HCT116 (cell line): ENCODE measurements at places on chromosomes 4 and X. TPM values are rescaled to one million over a fixed set of nuclear protein-coding genes. Genes with fewer than 3 reads are reported as not detected.

The LONRF3 gene
- 3.1 TPM for total RNA-seq

DNA sequence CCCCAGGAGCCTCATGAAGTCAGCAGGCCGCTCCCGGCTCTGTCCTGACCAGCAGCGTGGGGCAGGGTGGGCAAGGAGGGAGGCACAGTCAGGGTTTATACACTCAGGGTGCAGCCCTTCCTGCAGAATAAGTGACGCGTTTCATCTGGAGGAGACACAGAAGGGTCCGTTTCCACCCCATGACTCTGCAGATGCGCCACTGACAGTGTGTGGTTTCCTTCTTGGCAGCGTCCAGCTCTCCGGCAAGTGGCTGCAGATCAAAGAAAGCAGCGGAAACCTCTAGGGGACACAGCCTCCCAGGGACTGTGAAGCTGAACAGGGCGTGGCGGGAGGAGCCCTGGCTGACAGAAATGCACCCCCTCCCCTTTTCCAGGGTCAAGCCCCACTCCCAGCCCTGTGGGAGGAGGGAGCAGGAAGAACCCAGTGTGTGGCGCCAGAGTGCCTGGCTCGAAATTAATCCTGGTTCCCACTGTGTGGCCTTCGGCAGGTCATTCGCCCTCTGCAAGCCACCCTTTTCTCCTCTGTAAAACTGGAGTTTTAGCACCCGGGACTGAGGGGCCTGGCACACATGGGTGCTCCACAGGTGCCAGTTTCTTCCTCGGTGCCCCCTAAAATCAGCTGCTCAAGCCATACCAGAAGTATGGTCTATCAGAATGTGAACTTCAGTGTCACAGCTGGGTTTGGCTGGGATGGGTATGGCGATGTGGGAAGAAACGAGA lies 17.3 kb upstream of the TBC1D14 start:
- H3K27me3 ChIP-seq = no peaks in the 10 kb centered on the region
- H3K4me1 ChIP-seq = no peaks in the 10 kb centered on the region
- H3K4me3 ChIP-seq = no peak overlapping the region
- H3K27ac ChIP-seq = no peak overlapping the region

GRCh38 chr4:145935253-145936141 lies 3.1 kb downstream of the ZNF827 start:
- peak overlapping the region; percentile 75 for H3K4me3 ChIP-seq
- no peak for DNase-seq
- peak overlapping the region; percentile 92 for H3K27ac ChIP-seq
- no peaks in the 10 kb centered on the region for H3K36me3 ChIP-seq

The MAGEA9B gene
- total RNA-seq = 0.47 TPM

DNA sequence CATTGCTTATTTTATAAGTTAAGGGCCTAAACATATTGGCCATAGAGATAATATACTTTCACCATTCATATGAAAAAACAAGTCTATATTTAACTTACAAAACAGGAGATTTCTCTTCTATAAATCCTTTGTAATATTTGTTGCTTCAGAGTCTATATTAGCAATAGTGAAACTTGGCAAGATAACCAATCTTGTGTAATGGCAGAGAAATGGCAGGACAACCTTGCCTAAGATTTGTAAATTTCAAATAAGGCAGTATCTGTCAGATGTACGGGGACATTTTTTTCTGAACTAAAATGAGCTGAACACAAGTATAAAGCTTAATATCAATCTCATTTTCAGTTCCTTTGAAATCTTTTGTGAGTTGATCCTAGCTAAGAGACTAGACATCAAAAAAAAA lies 17.8 kb upstream of the CPEB2 start:
- no peaks in the 10 kb centered on the region for H3K27me3 ChIP-seq
- H3K4me3 ChIP-seq = no peak overlapping the region
- no peak overlapping the region for H3K27ac ChIP-seq
- no peaks in the 10 kb centered on the region for H3K36me3 ChIP-seq

GRCh38 chr4:41797260-41797659 lies 48.7 kb upstream of the PHOX2B start:
- H3K27me3 ChIP-seq = peaks cover 66% of the 10 kb centered on the region
- H3K4me1 ChIP-seq = no peaks in the 10 kb centered on the region
- no peak overlapping the region for H3K4me3 ChIP-seq
- no peak overlapping the region for H3K27ac ChIP-seq
- H3K36me3 ChIP-seq = no peaks in the 10 kb centered on the region
- DNase-seq = no peak

DNA sequence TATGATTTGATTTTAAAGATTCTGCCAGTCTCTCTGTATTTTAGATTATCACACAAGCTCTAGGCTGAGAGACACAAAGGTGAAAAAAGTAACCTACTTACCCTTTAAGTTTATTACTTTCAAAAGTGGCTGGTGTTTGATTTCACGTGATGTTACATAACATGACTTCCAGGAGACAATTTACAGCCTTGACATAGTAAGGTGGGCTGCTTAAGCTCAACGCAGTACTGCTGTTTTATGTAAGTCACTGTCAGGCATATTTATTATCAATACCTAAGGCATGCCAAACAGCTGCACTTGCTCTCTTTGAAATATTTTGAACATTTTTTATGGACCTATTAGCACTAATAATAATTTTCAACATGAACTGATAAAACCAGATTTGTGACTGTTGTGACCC lies 451.5 kb upstream of the FAM241A start:
- no peaks in the 10 kb centered on the region for H3K36me3 ChIP-seq
- no peak for DNase-seq
- no peaks in the 10 kb centered on the region for H3K4me1 ChIP-seq
- no peaks in the 10 kb centered on the region for H3K27me3 ChIP-seq

The RHOH gene
- total RNA-seq = 0.74 TPM

GRCh38 chrX:103552236-103552635 lies 32.9 kb upstream of the RAB40A start:
- no peak for DNase-seq
- H3K4me1 ChIP-seq = no peaks in the 10 kb centered on the region
- H3K4me3 ChIP-seq = no peak overlapping the region
- no peaks in the 10 kb centered on the region for H3K36me3 ChIP-seq
- no peaks in the 10 kb centered on the region for H3K27me3 ChIP-seq

DNA sequence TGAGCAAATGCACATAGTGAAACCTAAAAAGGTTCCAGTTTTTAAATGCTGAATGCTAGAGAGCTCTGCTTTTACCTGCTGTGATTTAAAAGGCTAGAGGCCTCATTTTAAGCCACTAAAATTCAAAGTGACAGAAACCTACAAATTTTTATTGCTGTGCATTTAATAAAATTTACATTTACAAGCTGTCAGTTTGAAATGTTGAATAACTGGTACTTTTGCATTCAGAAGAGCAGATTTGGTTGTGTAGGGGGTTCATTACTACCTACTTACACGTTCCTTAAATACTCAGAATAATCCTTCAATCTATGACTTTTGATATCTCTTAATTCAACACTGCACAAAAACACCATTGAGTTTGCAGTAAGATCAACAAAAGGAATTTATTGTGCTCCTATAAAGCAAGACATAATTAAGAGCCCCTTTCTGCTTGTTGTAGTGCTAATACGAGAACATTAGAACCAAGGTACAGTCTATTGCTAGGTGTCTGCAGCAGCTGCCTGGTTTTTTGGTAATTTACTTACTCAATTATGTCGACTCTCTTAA lies 27.9 kb downstream of the NKX3-2 start:
- no peaks in the 10 kb centered on the region for H3K27me3 ChIP-seq
- H3K4me3 ChIP-seq = no peak overlapping the region
- no peaks in the 10 kb centered on the region for H3K4me1 ChIP-seq
- DNase-seq = no peak
- no peak overlapping the region for H3K27ac ChIP-seq
- no peaks in the 10 kb centered on the region for H3K36me3 ChIP-seq

DNA sequence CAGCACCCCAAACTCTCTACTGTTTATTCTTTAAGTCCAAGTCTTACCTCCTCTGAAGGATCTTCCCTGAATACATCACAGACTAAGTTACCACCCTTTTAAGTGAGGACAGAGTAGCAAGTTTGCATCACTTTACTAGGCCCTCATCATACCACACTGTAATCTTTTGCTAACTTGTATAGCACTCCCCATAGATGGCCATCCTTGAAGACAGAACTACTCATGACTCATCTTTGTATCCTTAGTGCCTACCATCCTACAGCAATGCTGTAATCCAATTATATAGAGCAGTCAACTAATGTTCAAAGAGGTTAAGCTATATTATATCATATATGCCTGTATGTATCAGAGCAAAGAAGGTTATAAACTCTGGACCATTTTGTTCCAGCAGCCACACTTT lies 101.4 kb downstream of the ADAMTS3 start:
- H3K36me3 ChIP-seq = no peaks in the 10 kb centered on the region
- DNase-seq = no peak
- H3K27me3 ChIP-seq = no peaks in the 10 kb centered on the region

GRCh38 chrX:150958177-150958576 lies 25.0 kb upstream of the HMGB3 start:
- H3K4me3 ChIP-seq = no peak overlapping the region
- H3K27ac ChIP-seq = no peak overlapping the region
- H3K27me3 ChIP-seq = no peaks in the 10 kb centered on the region
- H3K4me1 ChIP-seq = no peaks in the 10 kb centered on the region
- H3K36me3 ChIP-seq = no peaks in the 10 kb centered on the region

DNA sequence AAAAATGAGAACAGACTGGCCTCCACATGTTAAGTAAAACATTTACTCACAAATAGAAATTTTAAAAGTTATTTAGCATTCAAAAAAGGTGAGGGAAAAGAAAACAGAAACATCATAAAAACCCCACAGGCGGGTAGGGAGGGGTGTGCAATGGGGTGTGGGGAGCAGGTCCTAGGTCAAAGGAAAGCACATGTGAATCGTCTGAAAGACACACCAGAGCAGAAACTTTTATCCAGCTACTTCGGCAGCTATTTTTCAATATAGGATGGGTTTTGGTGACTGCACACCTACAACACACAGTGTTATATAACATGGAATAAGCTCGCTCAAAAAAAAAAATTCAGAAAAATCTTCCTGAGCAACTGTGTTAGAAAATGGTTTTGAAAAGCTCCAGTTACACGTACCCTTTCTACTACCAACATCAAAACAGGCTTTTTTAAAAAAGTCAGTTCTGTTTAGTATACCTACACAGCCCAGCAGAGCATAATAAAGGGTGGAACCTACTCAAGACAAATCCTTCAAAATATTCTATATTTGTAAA lies 1.6 kb downstream of the OTUD4 start:
- peaks cover 29% of the 10 kb centered on the region for H3K4me1 ChIP-seq
- no peak for DNase-seq
- H3K4me3 ChIP-seq = peak overlapping the region; percentile 48

The CTAG1B gene
- not detected for total RNA-seq

- DNase-seq = no peak
- H3K4me1 ChIP-seq = no peaks in the 10 kb centered on the region
- no peaks in the 10 kb centered on the region for H3K27me3 ChIP-seq
- no peaks in the 10 kb centered on the region for H3K36me3 ChIP-seq
Observed at GRCh38 chr4:104146048-104146447, 348.6 kb downstream of the CXXC4 start.

The SLIT2 gene
- 3.8 TPM for total RNA-seq

GRCh38 chrX:125204681-125205132 lies 115.0 kb upstream of the TEX13C start:
- no peaks in the 10 kb centered on the region for H3K36me3 ChIP-seq
- H3K27ac ChIP-seq = no peak overlapping the region
- no peak overlapping the region for H3K4me3 ChIP-seq
- DNase-seq = no peak
- H3K4me1 ChIP-seq = no peaks in the 10 kb centered on the region
- no peaks in the 10 kb centered on the region for H3K27me3 ChIP-seq

The ZXDA gene
- total RNA-seq = 3.8 TPM

The TMEM31 gene
- not detected for total RNA-seq

- H3K4me1 ChIP-seq = no peaks in the 10 kb centered on the region
- no peak overlapping the region for H3K27ac ChIP-seq
- no peaks in the 10 kb centered on the region for H3K27me3 ChIP-seq
Observed at GRCh38 chr4:114312338-114312737, 286.3 kb upstream of the UGT8 start.

- no peak overlapping the region for H3K4me3 ChIP-seq
- H3K4me1 ChIP-seq = no peaks in the 10 kb centered on the region
- no peaks in the 10 kb centered on the region for H3K27me3 ChIP-seq
Observed at GRCh38 chr4:64520421-64520820, 111.2 kb upstream of the TECRL start.

GRCh38 chr4:138494931-138495330 lies 252.8 kb upstream of the SLC7A11 start:
- H3K36me3 ChIP-seq = no peaks in the 10 kb centered on the region
- no peak overlapping the region for H3K4me3 ChIP-seq
- DNase-seq = peak; percentile 13
- no peaks in the 10 kb centered on the region for H3K27me3 ChIP-seq
- no peaks in the 10 kb centered on the region for H3K4me1 ChIP-seq
- no peak overlapping the region for H3K27ac ChIP-seq

- no peak overlapping the region for H3K27ac ChIP-seq
- no peaks in the 10 kb centered on the region for H3K27me3 ChIP-seq
- no peak for DNase-seq
- H3K4me1 ChIP-seq = no peaks in the 10 kb centered on the region
Observed at GRCh38 chr4:182126603-182127002, 116.6 kb upstream of the TENM3 start.

DNA sequence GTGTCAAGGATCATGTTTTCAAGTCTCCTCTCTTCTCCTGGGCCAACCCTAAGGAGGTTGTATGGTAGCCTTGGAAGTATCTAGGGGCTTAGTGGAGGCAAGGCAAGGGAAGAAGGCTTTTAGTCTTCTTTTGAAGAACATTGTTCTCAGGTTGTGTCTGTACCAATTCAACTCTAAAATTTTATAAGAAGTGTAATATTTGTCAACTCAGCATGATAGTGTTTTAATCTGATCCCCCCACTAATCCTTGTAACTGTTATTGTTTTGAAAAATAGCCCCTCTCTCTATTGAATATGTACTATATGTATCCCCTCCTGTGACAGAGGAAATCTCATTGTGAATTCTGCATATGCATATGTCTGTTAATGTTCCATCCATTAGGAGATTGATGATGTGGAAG lies 345.4 kb downstream of the CFAP299 start:
- DNase-seq = no peak
- H3K36me3 ChIP-seq = no peaks in the 10 kb centered on the region
- H3K27ac ChIP-seq = no peak overlapping the region
- no peaks in the 10 kb centered on the region for H3K4me1 ChIP-seq

DNA sequence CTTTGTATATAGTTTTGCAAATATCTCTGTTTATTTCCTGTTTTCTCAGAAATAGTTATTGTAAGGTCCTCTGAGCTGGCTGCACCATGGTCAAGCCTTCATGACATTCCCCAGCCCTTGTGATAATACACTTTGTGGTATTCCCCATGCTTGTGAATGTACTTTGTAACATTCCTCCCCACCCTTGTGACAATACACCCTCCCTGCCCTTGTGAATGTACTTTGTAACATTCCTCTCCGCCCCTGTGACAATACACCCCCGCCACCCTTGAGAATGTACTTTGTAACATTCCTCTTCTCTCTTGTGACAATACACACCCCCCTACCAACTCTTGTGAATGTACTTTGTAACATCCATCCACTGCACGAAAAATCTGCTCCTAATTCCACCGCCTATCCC lies 530.7 kb downstream of the CENPC start:
- H3K27ac ChIP-seq = no peak overlapping the region
- H3K4me3 ChIP-seq = no peak overlapping the region
- H3K27me3 ChIP-seq = no peaks in the 10 kb centered on the region
- H3K36me3 ChIP-seq = no peaks in the 10 kb centered on the region
- no peaks in the 10 kb centered on the region for H3K4me1 ChIP-seq

The HGFAC gene
- total RNA-seq = 1.1 TPM

The FAT4 gene
- 0.71 TPM for total RNA-seq

The SMR3B gene
- total RNA-seq = not detected

- H3K4me1 ChIP-seq = no peaks in the 10 kb centered on the region
- no peak overlapping the region for H3K4me3 ChIP-seq
- H3K36me3 ChIP-seq = no peaks in the 10 kb centered on the region
Observed at GRCh38 chr4:661231-661630, 12.8 kb downstream of the ATP5ME start.

The ERAS gene
- total RNA-seq = not detected
